CD4-positive, alpha-beta T cell treated with Interleukin-17A for 1 hour (primary cell): ENCODE measurements at places on chromosomes 2 and 18.

DNA sequence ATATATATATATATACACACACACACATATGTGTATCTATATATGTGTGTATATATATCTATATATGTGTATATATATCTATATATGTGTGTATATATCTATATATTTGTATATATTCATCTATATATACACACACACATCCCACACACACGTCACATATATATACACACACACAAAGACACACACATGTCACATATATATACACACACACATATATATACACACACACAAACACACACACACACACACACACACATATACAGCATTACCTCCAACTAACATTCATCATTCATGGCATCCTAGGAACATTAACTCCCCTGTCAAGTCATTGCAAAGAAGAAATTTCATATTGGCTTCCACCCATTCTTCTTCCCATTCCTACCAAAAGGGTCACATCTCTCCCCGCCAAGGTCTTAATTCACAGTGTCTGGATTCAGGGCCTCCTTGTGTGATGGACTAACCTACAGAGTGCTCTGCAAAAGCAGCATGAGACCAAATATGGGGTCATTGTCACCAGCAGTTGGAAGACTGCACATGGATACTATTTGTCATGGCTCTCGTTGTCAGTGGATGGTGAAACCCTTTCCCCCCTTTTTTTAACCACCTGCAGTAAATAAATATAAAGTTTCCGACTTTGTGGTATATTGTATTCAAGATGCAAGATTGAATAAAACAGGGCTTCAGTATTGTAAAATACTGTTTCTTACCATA lies 67.0 kb downstream of the IRS1 start:
- DNase-seq = no peak

- no peak for DNase-seq
These were observed 294.7 kb upstream of the FAM98A start for GRCh38 chr2:33893824-33894223.

- DNase-seq = no peak
These were observed 77.0 kb upstream of the TACR1 start for GRCh38 chr2:75276093-75277029.

GRCh38 chr2:241561832-241562231 lies 3.3 kb downstream of the BOK start:
- DNase-seq = no peak

DNA sequence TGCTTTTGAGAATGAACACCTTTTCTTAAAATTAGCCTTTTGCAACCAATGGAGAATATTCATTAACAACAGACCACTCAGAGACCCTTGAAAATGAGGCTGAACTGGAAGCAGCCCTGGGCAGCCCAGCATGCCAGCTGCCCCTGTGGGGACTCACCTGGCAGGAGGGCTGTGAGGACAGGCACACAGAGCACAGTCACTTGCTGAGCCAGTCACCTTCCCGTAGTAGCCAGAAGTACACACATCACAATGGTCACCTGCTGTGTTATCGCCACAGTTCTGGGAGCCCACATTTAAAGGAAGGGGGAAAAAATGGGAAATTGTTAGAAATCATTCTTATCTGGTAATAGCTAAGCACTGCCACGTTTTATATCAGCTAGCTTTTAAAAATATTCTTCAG lies 115.5 kb downstream of the LAMA1 start:
- no peak for DNase-seq

GRCh38 chr18:73136134-73136533 lies 268.3 kb upstream of the NETO1 start:
- no peak for DNase-seq

DNA sequence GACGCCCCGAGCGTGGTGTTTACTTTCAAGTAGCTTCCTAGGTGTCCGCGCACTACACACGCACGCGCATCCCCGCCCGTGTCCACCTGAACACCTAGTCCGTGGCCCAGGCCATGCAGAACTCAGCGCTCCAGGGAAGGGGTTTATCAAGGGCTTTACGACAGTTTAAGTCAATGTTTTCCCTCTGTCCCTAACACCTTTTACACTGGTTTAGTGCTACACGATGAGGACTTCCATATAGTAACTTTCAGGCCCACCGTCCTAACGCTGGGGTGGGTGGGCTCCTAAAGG lies 1.4 kb upstream of the BCL2 start:
- DNase-seq = no peak

DNA sequence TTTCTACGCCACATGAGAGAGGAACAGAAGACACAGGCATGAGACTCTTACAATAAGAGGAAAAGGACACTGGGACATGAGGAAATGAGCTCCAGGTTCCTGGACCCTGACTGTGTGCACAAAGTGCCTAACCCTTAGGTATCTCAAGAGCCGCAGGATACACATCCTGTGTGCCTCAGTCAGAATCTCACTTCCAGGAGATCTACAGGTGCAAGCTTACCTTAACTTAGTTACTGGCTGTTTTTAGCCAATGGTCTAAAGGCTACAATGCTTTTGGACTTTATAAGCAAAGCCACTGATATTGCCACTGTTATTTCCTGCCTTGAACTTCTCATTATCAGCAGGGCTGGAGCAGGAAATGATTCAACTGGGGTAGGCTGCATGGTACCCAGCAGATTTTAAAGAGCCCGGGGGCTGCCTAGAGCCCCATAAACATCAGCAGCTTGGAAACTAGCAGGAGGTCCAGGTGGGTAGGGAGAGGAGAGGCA lies 254.4 kb downstream of the ZNF521 start:
- DNase-seq = no peak

DNA sequence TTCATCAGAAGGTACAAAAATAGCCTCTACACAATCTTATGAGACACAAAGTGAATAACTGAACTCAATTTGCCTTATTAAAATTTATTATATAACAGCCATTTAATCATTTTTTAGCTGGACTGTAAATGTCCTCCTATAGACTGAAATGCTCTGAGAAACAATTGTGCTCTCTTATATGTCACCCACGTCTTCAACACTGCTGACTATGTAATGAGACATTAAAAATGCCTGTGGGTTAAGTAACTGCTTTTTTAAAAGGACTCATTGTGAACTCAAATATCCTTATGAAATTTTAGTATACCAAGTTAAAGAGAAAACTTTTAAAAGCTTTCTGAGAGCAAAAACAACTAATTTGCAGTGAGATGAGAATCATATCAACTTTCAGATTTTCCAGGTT lies 10.4 kb upstream of the GALNT1 start:
- no peak for DNase-seq

DNA sequence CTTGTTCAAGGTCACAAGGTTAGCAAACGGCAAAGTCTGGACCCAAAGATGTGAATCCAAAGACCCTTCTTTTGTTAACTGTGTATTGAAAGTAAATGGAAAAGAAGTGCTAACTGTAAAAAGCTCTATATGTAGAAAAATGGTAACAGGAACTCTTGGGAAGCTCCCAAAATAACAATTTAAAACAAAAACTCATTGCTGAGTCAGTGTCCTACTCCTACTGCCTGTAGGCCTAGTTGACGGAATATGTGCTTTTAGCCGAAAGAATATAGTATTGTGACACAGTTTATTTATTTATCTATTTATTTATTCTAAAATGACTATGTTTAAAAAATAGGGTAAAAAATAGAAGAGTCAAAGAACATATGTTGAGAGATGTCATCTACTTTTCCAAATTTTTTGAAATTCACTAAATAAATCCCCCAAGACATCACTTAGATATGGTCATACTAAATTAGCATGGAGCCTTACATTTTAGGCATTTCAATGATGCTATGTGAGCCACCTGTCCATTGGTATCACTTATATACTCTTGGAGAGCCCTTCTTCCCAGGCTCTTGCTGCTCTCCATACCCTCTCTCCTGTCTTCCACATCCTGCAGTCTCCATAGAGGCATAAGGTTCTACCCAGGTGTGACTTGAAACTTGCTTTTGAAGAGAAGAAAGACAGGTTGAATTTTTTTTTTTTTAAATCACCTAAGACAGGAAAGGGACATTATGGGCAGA lies 13.7 kb downstream of the COL5A2 start:
- no peak for DNase-seq

DNA sequence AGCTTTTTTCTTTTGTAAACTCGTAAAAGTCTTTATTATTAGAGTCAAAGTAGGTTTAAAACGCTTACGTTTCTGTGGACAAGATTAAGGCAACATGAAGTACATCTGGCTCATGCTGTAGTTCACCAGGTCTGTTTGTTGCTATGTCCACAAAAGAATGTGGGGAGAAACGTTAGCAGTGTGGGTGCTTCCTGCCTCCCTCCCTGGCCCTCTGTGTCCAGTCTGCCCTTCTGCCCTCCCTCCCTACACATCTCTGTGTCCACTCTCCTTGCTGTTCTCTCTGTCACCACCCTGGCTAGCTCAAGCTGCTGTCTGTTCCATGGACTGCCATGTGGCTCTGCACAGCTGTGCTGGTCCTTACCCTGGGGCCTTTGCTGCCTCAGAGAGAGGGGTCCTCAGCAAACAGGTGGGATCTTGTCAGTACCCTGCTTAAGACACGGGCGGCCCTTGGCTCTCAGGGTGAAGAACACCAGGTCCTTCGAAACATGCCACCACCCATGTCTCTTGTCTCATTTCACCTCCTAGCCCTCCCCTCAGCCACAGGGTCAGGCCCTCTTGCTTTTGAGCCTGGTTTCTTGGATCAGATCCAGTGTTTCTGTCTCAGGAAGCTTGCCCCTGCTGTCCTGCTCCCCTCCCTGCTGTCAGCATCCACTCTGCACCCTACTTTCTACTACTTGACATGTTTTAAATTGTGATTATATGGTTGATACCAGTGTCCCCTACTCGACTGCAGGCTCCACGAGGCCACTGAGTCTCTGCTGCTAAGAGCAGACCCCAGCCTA lies 79.2 kb downstream of the LIMS1 start:
- no peak for DNase-seq

DNA sequence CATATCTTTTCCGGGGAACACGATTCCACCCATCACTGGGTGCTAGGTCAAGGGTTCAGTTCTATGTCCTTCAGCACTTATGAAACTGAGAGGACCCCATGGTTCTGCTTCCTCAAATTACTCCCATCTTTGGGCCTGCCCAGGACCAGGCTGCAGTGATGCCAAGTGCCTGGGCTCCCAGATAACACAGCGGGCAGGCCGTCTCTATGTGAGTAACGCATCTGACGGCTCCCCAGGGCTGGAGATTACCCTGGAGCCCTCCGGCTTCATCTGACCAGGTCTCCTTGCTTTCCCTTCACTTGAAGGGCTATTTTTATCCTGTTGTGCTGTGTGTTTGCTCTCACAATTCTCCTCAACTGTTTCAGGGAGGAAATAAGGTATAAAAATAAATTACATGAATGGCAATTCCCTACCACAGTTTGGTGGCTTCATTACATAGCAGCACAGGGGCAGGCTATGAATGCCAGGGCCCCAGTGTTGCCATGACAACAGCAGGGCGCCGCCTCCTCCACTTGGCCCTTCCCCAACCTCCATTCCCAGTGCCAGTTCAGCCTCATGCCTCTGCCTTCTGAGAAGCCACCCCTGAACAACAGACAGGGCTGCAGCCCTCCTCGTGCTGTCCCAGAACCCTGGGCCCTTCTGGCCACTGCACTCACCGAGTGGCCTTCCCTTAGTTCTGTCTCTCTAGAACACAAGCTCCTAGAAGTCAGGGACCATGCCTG lies 25.4 kb upstream of the TMEM131 start:
- DNase-seq = no peak

DNA sequence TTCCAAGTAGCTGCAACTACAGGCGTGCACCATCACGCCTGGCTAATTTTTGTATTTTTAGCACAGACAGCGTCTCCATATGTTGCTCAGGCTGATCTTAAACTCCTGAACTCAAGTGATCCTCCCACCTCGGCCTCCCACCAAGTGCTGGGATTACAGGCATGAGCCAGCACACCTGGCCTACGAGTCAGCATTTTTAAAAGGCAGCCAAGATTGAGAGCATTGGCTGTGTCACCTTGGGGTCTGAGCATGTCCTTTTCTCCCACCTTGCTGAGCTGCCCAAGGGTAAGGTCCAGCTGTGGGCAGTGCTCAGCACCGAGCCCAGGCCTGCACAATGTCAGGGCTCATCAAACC lies 142.8 kb upstream of the LMAN1 start:
- DNase-seq = no peak

- no peak for DNase-seq
These were observed 10.0 kb downstream of the FAP start for GRCh38 chr2:162233197-162233596.

GRCh38 chr2:109331896-109332848 lies 203.2 kb downstream of the SH3RF3 start:
- peak; percentile 15 for DNase-seq
